Mammary epithelial cell (primary cell): ENCODE measurements at places on chromosomes 6 and 20. TPM values are rescaled to one million over a fixed set of nuclear protein-coding genes. Genes with fewer than 3 reads are reported as not detected.

Gene ACTL10
- 2.7 TPM for total RNA-seq

Gene MEA1
- total RNA-seq = 35.2 TPM

Gene SPATA25
- 1.2 TPM for total RNA-seq

Gene TUBB2B
- 0.69 and 3.1 TPM in 2 replicates for total RNA-seq

Gene TTLL9
- total RNA-seq = 0.17 TPM

Gene LINC00237
- not detected in 2 replicates for total RNA-seq

Gene KCNK5
- not detected in 2 replicates for total RNA-seq

Gene ARFGEF3
- total RNA-seq = 1.6 and 1.8 TPM in 2 replicates

Gene TNXB
- total RNA-seq = 0.17 TPM

Gene SAMHD1
- total RNA-seq = 3.8 TPM

Gene COQ3
- total RNA-seq = 7.5 and 12.8 TPM in 2 replicates

Gene BAG2
- total RNA-seq = 1.9 and 2.1 TPM in 2 replicates

Gene PRICKLE4
- total RNA-seq = 1.7 TPM

Gene SCGN
- total RNA-seq = not detected in 2 replicates

Gene BAK1
- total RNA-seq = 70.6 and 72.2 TPM in 2 replicates

Gene DEFB129
- not detected in 2 replicates for total RNA-seq

Gene SSTR4
- not detected for total RNA-seq

Gene BANF2
- not detected in 2 replicates for total RNA-seq

Gene C20orf96
- total RNA-seq = 2.7 and 2.8 TPM in 2 replicates

Gene TBXT
- total RNA-seq = not detected

Gene VGLL2
- not detected for total RNA-seq

Gene KCNK16
- total RNA-seq = not detected

Gene TSPO2
- not detected in 2 replicates for total RNA-seq

Gene CLDN20
- total RNA-seq = not detected

Gene OSER1
- 29.5 and 37.8 TPM in 2 replicates for total RNA-seq

Gene OPN5
- not detected for total RNA-seq

Gene EYA2
- total RNA-seq = 1.0 TPM

Gene LY6G6F
- total RNA-seq = not detected

Gene NKX2-4
- not detected in 2 replicates for total RNA-seq

Gene PROCR
- 19.2 TPM for total RNA-seq

Gene LKAAEAR1
- total RNA-seq = 0.33 TPM

Gene SLC24A3
- not detected in 2 replicates for total RNA-seq

Gene NOX3
- total RNA-seq = not detected

Gene OR2W1
- total RNA-seq = not detected

Gene PRDM13
- total RNA-seq = not detected in 2 replicates

Gene TGM3
- total RNA-seq = not detected

Gene SRMS
- total RNA-seq = not detected in 2 replicates

Gene ARMH2
- total RNA-seq = not detected in 2 replicates

Gene SLC17A1
- total RNA-seq = not detected

Gene RAB32
- 56.5 and 65.8 TPM in 2 replicates for total RNA-seq

Gene MRPS18B
- total RNA-seq = 68.8 TPM

Gene ENPP3
- total RNA-seq = not detected in 2 replicates

Gene EDN3
- total RNA-seq = 0.17 TPM

Gene PTK7
- total RNA-seq = 128 and 141 TPM in 2 replicates

Gene RALGAPA2
- 12.5 TPM for total RNA-seq

Gene XKR7
- total RNA-seq = not detected

Gene NKX2-2
- total RNA-seq = not detected

Gene SIRPB2
- total RNA-seq = 4.1 and 5.5 TPM in 2 replicates

Gene WFDC5
- 0.49 and 0.78 TPM in 2 replicates for total RNA-seq

Gene EPHA7
- total RNA-seq = not detected in 2 replicates

Gene MTFR2
- 2.8 and 7.3 TPM in 2 replicates for total RNA-seq

Gene ELOVL2
- total RNA-seq = not detected

Gene OR2H1
- not detected in 2 replicates for total RNA-seq

Gene SNAI1
- total RNA-seq = not detected in 2 replicates

Gene C6orf58
- total RNA-seq = not detected

Gene GPX5
- total RNA-seq = not detected

Gene ERMARD
- total RNA-seq = 19.2 TPM

Gene CPNE5
- total RNA-seq = not detected

Gene HSPA1L
- total RNA-seq = 0.83 TPM
